ENCODE measurements at places on chromosomes 12 and 14.

DNA sequence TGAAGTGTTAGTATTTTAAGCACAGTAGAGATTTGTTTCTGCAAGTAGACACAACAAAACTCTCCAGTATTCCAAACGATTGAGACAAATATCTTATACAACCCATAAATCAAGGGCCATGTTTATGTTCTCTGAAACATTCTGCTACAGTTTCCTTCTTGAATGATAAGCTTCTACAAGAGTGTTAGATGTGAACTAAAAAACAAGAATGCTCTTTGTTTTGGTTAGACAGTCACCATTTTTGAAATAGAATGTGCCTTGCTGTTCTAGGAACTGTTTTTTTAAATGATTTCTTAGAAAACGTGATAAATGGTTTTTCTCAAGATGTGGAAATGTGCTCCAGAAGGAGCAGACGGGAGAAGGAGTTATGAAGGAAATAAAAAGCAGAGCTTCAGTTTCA lies 1656.3 kb upstream of the FLRT2 start:
- DNase-seq: no peak

GRCh38 chr14:85881935-85882334 lies 352.0 kb downstream of the FLRT2 start:
- no peak for DNase-seq

GRCh38 chr14:101774006-101774795 lies 12.7 kb downstream of the PPP2R5C start:
- no peak for DNase-seq

- no peak for DNase-seq
Measured at GRCh38 chr12:67422081-67422480, 152.9 kb downstream of the CAND1 start.

DNA sequence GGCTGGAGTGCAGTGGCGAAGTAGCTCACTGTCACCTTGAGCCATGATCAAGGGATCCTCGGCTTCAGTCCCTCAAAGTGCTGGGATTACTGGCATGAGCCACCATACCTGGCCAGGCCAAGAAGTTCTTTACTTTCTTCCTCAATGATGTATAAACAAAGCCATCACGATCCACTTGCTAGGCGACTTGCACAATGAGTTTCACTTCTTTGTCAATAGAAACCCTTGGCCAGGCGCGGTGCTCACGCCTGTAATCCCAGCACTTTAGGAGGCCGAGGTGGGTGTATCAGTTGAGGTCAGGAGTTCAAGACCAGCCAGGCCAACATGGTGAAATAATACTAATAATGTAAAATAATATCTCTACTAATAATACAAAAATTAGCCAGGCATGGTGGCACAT lies 14.4 kb upstream of the SPSB2 start:
- DNase-seq: no peak

- DNase-seq: peak; percentile 69
Measured at GRCh38 chr14:55698051-55698450, 118.0 kb downstream of the KTN1 start.

DNA sequence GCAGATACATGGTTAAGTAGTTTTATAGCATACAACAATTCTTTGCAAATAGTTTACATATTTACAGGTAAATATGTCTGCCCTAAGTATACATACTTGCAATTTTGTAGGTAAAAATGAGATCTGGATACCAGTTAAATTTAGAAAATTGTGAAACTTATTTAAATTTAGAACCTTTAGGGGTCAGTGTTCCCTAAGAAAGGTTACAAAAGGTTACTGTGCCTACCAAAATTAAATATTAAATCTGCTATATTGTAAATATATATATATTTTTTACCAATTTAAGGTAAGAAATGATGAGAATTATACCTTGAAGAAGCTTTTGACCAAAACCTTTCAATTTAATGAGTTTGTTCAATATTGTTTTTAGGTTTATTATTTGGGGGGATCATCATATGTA lies 54.0 kb downstream of the MIPOL1 start:
- DNase-seq: peak; percentile 4

DNA sequence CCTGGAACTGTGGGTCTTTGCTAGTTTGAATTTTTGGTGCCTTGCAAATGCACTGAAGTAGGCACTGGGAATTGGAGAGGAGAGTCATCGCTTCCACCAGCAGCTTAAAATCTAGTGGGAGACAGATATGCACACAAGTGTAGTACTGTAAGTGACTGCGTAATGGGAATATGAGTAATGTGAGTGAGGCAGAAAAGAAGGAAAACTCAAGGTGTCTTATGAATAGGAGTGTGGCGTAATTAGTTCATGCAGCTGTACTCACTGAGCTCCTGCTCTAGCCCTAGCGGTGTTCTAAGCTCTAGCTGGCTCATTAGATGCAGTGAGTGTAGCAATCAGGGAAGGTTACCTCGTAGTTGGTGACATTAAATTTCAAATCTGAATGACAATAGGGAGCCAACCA lies 2.8 kb downstream of the TCP11L2 start:
- DNase-seq: no peak

- DNase-seq: no peak
Measured at GRCh38 chr14:101851736-101852405, 90.4 kb downstream of the PPP2R5C start.

DNA sequence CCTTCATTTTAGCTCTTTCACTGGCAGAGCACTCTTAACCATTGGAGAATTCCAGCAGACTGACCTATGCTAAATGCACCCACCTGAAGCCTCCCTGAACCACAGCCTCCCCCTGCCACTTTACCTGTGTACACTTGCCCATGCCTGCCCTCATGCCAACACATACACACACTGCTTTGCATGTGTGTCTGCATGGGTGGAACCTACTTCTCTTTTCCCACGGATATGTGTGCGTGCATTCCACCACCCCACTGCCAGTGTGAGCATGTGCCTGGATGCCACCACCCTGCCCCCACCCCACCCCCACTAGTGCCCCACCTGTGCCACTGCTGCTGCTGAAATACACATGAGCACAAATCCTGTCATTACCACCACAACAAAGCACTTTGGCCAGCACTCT lies 49.5 kb upstream of the EEA1 start:
- no peak for DNase-seq

GRCh38 chr14:46487582-46488350 lies 163.8 kb downstream of the RPL10L start:
- no peak for DNase-seq

- DNase-seq: no peak
Measured at GRCh38 chr14:64943556-64943955, 1.0 kb upstream of the GPX2 start.

DNA sequence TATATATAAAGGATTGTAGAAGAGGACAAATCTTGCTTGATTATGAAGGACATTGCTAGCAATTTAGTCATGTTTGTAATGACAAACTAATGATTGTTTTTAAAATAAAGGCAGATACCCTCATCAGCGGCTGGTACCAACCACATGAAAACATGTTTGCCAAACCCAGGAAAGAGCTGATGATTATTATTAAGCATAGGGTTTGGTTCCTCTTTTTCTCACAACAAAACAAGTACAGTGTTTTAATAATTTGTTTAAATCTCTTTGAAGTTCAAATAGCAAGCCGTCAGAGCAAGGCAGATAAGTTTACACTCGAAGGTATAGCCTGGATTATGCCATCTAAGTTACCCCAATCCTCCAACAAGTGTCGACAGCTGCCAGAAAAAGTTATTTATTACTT lies 5.3 kb upstream of the SINHCAF start:
- no peak for DNase-seq

DNA sequence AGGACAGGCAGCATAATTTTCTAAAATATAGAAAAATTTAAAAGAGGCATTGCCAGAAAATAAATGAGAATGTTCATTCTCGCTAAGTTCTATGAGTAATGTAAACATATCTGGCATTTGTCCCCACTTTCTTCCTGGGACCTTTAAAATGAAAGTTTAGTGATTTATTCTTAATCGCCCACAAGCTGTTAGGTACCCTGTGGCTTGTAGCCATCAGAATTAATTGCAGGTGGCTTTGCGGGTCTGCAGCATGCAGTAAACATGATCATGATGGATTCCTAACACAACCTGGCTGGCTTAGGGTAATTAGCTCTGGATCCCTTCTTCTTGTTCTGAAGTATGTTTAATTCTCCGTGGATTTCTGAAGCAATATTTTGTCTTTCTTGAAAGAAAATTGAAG lies 103.5 kb upstream of the FRMD6 start:
- no peak for DNase-seq

GRCh38 chr14:34050606-34051005 lies 99.7 kb upstream of the EGLN3 start:
- DNase-seq: no peak

- DNase-seq: no peak
Measured at GRCh38 chr12:59559696-59560095, 36.1 kb upstream of the SLC16A7 start.

GRCh38 chr12:90216815-90217214 lies 508.2 kb upstream of the ATP2B1 start:
- DNase-seq: no peak

DNA sequence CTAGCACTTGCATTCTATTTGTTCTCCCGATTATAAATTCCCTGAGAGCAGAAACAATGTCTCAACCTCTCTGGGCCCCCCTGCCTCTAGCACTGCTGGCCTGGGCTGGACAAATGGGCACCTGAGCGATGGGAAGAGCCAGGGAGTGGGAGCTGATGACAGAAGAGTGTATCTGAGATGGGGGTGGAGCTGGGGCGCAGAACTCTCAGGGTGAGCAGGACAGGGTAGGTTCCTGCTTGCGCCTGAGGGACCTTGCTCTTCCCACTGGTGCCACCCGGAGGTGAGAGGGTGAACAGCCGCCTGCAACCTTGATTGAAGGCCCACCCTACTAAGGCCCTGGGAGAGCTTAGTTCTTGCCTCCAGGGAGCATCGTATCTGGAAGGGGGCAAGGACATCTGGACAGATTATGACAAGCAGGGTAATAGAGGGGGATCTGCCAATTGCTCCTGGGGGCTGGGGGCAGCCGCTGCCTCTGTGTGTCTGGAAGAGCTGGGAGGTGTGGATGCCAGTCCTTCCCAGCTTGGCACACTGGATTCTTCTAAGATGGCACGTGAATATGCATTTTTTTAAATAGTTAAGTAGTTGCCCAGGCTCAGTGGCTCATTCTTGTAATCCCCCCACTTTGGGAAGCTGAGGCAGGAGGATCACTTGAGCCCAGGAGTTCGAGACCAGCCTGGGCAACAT lies 43.0 kb upstream of the TSPAN9 start:
- DNase-seq: peak; percentile 80

DNA sequence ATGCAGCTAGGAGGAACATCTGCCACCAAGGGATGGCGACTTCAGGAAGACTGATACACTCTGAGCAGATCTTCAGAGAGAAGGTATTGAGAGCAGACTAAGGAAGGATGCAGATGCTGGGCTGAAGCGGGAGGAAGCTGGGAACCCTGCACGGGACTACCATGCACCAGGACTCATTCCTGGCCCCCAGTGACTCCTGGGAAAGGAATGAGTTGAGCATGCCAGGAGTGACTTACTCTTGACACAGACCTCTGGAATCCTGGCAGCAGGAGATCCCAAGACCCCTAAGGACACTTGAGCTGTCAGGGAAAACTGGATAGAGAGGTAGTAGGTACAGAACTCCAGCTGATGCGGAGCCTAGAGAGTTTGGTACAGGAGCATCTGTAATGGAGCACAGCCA lies 336.1 kb downstream of the RPS29 start:
- no peak for DNase-seq

GRCh38 chr12:123854918-123855317 lies 92.8 kb downstream of the DNAH10 start:
- no peak for DNase-seq

DNA sequence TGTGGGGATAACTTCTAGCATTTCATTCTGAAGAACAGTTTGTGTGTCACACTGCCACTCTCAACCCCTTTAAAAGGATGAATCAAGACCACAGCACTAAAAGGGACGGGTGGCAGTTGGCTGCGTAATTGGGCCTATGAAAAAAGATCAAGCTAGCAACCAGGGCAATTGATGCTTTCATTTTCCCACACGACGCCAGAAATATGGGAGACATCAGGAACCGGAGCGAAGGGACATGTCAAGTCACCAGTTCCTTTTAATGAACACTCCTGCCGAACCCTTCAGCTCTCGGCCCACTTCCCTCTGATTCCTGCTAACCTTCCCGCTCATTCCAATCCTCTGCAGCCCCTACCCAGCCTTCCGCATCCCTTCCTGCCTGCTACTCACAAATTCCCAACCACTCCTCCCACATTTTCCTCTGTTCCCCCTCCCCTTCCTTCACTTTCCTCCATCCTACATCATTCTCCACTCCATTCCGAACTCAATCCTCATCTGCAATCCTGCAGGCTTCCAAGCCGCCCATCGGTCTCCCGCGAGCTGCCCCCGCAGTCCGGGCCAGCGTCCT lies 753 bp downstream of the CSRNP2 start:
- DNase-seq: peak; percentile 64

- no peak for DNase-seq
Measured at GRCh38 chr12:25524366-25524765, 28.7 kb downstream of the LMNTD1 start.

DNA sequence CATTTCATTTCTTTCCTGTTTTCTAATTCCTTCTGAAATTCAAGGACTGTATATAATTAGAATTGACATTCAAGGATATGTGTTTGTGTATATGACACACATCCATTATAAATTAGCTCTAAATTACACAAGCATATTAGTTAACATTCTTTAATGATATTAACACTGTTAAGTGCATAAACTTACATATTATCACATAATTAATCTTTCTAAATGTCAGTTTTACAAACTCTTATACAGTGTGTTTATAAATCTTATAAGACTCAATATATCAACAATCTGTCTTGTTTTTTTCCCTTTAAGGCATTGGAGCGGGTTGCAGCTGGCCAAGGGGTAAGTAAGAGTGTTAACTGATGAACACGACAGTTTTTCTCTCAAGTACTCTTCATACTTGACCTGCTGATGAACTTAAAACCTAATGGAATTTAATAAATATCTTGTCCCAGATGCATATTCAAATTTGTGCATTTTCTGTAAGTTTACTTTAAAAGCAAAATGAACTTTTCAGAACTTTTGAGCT lies 76.1 kb downstream of the METTL25 start:
- no peak for DNase-seq

- DNase-seq: no peak
Measured at GRCh38 chr12:72031066-72031465, 92.4 kb downstream of the TPH2 start.

DNA sequence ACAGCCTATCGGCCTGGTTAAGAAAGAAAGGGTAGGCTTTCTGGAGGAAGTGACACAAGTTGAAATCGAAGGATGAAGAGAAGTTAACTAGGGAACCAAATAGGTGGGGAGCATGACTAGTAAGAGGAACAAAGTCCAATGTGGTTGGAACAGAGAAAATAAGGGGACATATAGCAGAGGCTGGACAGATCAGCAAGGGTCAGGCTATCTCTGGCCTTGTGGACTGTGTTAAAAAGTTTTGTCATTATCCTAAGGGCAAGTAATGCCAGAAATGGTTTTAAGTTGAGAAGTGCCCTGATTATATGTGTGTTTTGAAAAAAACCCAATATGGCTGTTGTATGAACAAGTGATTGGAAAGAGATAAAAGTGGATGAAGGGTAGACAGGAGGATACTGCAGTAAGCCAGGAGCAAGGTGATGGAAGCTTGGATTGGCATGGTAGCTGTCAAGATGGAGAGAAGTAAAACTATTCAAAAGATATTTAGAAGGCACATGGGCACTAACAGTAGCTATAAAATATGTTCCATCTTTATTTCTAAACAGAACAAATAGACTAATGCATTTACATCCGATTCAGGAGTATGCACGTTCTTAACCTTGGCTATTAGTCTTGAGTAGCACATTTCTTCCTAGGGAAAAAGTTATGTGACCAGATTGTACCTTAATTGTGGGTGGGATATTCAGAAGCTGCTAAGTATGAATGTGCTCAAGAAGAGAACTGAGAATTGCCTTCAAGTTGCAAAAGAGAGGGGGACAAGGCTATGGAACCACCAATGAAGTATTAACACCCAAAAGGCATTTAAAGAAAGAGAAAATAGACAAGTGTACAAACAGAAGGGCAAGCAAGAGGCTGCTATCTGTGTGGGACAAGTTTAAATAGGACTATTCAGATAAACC lies 46.8 kb upstream of the OR5AU1 start:
- no peak for DNase-seq
